ENCODE measurements at places on chromosomes 1 and 21.

DNA sequence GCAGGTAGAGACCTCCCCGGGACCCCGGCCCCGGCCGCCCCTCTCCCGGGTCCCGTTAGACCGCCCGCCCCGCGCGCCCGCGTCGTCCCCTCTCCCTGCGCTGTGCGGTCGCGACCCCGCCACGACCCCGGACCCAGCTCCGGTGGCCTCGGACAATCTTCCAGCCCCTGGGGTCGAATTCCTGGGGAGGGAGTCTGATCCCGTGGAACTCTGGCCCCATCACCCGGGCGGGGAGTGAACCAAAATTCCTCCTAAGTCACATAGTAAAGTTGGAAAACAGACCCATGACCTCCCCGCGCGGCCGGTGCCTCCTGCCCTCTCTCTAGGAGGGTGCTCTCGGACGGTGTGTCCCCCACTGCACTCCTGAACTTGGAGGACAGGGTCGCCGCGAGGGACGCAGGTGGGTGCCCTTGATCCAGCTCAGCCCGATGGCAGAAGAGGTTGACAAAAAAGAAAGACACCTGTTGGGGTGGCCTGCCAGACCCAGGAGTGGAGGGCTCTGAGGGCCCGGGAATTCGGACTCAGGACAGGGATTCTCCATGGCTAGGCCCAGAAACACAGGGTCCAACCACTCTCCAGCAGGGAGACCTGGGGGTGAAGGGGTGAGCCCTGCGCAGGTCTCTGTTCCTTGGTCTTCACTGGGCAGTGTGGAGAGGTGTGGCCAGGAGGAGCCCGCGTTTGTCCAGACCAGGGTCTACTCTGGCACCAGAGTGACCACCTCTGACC lies 451 bp downstream of the ADAMTSL4 start:
- DNase-seq: no peak

- no peak for DNase-seq
Observed at GRCh38 chr1:4549930-4550329, 104.5 kb upstream of the AJAP1 start.

DNA sequence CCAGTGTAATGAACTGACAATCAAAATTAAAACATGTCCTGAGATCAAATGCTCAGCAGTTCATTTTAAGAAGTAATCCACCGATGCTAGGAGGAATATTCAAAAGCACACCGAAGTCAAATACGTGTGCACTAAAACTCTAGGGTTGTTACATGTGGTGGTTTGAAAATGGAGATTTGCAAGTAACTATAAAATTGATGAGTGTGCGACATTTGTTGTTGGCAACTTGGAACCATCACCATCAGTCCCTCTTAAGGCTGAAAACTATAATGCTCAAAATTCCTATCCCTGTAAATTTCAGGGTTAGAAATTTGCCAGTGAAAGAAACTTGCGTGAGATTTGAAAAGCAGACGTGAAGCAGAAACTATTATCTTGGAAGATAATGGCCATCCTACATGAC lies 13.3 kb upstream of the SGIP1 start:
- no peak for DNase-seq

DNA sequence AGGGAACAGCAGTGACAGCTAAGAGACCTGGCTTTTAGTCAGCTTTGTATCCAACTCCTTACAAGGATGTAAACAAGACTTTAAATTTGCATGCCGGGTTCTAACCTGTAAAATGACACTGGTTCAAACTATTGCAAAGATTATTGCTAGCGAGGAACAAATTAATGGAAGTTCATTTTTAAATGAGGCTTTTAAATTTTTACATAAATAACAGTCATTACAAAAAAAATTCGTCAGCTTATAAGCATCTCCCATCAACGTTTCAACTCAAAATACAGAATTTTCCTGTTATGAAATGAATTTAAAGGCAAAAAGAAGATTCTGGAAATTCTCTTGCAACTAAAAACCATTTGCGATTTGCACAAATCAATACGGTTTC lies 668 bp downstream of the KIF14 start:
- DNase-seq: no peak

DNA sequence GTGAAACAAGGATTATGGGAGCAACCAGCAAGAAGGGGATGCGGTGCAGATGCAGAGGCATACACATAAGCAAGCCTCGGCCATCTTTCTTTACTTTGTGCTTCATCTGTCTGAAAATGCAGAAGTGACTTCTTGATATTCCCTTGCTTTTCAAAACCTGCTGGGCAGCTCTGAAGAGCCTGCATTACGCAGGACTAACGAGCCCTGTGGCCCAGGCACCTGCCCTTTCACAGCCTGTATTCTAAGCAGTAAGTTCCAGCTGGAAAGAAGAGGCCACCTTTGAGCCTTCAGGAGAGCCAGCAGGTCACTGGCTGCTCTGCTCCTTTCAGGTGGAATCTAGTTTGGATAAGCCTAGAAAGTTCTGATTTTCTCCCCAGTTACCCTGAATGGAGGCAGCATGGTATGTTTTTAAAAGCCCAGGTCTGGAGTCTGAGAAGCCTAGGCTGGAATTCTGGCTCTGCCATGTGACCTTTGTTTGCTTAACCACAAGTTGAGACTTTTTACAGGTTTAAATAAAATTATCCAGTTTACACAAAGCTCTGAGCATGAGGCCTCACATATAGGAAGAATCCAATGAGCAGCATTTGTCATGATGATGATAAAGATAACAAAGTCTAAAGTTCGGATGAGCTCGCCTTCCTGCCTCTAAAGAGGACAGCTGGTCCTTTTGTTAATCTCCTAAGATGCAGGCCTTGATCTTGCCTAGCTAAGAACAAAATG lies 122.9 kb downstream of the UBR4 start:
- DNase-seq: no peak

- no peak for DNase-seq
Observed at GRCh38 chr1:162680419-162681121, 48.3 kb downstream of the DDR2 start.

- DNase-seq: no peak
Observed at GRCh38 chr1:26701995-26702679, 6.3 kb downstream of the ARID1A start.

- DNase-seq: no peak
Observed at GRCh38 chr21:19776076-19776475, 1222.1 kb upstream of the NCAM2 start.

GRCh38 chr21:37784591-37785318 lies 131.5 kb downstream of the KCNJ6 start:
- DNase-seq: no peak

All from germinal center (tissue), 1 donor.